Stimulated activated CD8-positive, alpha-beta memory T cell treated with anti-CD3 and anti-CD28 coated beads, Interleukin-7, amount 100 ng/mL, for 4 hours (primary cell): ENCODE measurements at places on chromosomes 7 and 10.

DNA sequence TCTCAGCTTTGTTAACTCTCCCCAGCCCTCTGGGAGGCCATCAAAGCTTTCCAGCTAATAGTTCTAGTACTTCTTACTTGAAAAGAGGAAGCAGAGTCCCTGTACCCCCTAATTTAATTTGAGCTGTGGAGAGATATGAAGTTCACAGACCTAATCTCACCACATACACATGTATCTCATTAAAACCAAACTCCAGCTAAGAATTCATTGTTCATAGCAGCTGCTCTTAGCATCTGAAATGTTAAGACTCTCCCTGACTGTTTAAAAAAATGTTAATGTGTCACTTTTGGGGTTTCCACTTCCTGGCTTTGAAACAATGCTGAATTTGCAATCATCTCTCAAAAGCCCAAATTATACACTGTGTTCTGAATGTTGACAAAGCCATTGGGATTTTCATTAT lies 16.2 kb upstream of the MRC1 start:
- no peak for DNase-seq

DNA sequence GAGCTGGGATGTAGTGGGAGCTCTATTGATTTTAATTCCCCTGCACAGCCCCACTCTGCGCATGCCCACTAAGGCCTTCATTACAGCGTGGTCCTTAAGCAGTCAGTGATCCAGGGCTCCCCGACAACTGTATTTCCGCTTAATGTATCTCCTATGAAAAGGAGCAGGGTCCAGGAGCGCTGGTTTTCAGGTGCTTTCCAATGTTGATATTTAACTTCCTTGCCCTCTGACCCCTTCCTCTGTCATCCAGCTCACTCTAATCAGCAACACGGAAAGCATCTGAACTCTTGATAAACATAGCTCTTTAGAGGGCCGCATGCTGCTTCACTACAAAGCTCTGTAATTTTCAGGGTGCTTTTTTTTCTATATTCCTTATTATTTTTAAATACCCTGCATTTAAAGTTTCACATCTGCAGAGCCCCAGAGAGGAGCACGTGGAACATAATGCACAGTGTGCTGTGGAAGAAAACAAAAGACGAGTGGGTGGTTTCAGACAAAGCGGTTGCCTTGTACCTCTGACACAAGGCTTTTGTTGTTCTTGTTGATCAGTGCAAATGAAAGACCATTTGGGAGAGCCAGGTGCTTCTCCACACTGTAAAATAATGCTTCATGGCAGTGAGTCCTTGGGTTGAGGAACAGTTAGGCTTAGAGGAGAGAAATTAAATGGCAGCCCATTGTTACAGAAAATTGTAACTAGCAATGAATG lies 465.9 kb upstream of the CELF2 start:
- no peak for DNase-seq

DNA sequence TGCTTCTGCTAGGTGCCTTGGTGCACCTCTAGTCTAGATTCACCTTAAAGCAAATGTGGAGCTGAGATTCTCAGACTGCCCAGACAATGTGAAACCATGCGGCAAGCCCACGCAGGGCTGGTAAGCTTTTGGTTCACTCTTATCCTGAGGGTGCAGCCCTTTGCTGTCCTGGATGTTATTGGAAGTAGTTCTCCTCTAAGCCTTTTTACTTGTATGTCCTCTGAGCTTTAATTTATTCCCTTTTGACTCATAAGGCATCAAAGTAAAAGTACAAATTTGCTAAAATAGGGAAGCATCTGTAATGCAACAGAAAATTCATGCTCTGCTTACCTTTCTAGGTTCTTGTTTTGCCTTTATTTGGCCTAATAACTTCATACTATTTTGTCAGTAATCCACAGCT lies 186.8 kb downstream of the MACC1 start:
- DNase-seq: no peak

GRCh38 chr7:140646931-140647647 lies 6.5 kb upstream of the DENND2A start:
- DNase-seq: peak; percentile 6

DNA sequence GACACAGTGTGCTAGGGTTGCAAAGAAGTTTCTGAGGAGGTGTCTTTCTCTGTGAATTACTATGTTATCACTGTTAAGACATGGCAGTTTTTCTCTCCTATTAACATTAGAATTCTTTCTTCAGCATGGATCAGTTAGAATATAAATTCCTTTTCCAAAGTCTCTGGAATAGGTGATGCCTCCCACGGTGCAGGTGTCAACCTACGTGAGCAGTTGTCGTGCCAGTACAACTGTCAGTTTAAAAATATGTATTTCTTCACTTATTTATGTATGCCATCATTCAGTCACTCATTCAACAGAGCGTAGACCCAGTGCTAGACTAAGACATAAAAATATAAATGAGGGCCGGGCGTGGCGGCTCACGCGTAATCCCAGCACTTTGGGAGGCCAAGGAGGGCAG lies 83.5 kb downstream of the TACC2 start:
- no peak for DNase-seq

GRCh38 chr10:81696609-81697388 lies 178.2 kb upstream of the NRG3 start:
- DNase-seq: no peak

GRCh38 chr10:82089327-82089726 lies 214.3 kb downstream of the NRG3 start:
- DNase-seq: no peak

DNA sequence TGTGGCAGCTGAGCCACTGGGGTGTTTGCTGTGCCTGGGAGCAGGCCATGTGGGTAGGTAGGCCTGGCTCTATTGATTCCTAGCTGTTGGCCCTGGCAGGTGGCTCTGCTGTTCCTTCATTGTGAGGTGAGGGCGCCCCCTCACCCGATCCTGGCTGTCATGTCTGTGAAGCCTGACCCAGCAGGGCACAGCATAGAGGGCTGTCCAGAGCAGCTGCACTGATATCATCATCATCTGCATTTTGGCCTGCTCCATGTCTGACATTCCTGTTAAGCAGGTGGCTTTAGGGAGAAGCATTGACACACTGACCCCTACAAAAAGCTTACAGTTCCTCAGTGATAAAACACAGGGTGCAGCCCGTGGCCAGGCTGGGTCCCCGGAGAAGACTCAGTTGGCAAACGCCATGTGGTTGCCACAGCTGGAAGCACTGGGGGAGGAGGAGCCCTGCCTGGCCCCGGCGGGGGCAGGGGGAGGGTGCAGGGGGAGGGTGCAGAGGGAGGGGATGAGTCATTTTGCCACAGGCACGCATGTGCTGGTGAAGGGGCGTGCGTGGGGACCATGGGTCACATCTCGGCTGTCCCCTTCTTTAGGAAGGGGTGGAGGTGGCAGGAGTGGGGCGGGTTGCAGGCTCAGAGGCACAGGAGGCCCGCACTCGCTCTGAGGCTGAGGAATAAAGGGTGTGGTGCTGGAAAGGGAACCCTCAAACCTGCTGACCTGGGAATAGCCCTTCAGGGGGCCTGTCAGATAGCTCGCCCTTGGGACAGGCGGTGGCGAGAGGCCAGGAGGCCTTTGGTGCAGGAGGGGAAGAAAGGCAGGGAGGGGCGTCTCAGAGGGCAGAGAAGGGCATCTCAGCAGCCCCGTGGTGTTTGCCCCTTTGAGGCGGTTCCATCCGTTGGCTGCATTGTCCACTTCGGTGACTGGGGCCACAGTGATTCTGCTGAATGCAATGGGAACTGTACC lies 31.6 kb downstream of the IKZF1 start:
- peak; percentile 87 for DNase-seq

GRCh38 chr10:129505500-129506075 lies 38.5 kb downstream of the MGMT start:
- no peak for DNase-seq

DNA sequence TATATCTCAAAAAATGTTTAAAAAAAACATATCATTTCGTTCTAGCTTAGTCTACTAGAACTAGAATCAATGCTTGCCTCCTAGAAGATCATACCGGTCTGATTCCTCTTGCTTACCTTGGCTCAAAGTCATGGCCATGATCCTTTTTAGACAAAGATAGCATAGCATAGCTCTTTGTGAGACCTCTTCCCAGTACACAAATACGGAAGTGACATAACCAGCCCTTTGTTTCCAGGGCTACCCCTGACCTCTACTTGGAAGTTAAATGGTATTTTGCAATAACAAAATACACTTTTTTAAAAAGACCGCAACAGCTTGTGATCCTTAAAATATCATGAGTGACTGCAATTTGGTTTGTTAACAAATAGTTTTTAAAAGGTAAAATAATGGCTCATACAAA lies 130.7 kb upstream of the NOBOX start:
- DNase-seq: no peak

DNA sequence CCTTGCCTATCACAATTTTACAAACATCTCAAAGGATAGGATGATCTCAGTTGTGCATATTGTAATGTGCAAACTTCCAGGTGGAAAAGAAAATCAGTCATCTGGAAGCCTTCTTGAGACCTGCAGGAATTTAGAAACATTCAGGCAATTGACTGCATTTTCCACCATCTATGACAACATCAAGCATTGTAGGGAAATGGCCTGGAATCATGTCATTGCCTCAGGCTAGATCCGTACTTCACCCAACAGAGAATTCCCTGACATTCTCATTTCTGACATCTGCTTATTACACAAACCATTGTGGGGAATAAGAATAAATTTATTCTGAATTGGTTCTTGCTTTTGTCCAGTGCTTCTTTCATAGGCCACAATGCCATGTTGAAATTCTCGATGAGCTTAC lies 124.9 kb upstream of the NPVF start:
- no peak for DNase-seq

GRCh38 chr10:47294501-47294900 lies 5.5 kb upstream of the GDF10 start:
- no peak for DNase-seq

GRCh38 chr7:30974605-30975255 lies 11.0 kb downstream of the GHRHR start:
- DNase-seq: no peak

DNA sequence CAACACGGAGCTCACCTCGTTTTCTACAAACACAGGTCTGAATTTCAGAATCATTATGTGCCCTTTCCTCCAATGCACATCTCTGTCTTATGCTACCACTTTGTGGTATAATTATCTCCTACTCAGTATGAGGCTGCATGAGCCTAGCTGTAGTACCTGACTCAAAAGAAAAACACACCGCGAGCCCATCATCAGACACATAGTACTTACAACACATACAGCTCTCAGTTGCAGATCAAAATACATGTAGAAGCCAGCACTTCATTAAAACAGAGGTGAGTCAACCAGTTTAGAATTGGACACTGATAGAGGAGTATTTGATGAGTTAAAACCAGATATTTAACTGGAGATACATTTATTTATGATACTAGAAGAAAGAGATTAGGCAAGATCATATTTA lies 1.4 kb upstream of the RTKN2 start:
- DNase-seq: no peak

DNA sequence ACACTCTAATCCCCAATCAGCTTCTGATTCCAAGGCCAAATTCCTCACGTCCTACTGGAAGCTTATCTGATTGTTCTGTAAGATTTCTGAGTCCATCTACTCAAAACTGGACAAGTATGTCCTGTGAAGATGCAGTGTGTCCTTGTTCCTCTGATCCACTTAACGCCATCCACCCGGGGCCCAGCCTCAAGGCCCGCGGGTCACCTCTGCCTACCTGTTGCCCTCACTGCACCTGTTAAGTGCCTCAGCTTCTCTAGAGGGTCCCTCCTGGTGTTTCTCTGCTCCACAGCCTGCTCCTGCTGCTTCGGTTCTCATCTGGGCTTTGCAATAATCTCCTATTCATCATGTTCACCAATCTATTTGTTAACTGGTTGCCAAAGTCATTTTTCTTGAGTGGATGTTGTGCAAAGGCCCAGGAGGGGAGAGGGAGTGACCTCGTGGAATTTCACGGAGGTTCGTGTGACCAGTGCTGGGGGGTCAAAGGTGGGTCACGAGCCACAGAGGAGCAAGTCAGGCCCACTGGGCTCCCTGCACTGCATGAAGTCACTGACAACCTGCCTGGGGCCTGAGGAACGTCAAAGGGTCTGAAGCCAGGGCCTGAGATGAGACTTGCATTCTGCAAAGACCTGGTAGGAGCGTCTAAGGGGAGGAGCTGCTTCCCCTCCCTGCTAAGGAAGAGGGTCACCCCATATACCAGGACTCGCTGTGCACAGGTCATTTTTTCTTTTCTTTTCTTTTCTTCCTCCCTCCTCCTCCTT lies 338.1 kb downstream of the WDR37 start:
- DNase-seq: no peak

GRCh38 chr10:60335708-60336107 lies 54.0 kb downstream of the ANK3 start:
- DNase-seq: no peak

DNA sequence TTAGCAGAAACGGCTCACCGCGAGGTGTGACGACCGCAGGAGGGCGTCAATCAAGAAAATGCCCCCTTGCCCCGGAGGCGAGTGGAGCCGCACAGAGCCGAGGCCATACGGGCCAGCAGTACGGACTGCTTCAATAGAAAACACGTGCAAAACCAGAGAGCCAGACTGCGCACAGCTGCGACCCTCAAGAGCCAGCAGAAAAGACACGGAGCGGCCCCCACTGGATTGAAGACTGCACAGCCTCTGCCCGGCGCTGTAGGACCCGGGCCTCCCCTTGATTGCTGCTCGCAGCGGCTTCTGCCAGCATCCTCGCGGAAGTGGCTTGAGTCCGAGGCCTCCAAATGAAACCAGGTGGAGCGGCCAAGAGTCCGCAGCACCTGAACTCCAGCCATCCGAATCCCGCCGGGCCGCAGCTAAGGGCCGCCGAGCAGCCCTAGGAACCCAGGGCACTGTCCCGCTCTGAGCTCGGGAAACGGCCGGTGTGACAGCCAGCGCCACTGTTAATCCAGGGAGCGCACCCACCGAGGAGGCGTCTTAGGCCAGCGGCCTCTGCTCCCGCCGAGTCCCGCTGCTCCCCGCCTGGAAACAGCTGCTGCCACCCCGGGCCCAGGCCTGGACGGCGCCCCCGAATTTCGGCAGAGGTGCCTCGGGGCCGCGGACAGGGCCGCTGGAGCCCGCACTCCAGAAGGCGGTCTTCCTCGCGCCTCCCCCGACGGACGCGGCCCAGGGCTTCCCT lies 660 bp upstream of the HHEX start:
- DNase-seq: no peak

DNA sequence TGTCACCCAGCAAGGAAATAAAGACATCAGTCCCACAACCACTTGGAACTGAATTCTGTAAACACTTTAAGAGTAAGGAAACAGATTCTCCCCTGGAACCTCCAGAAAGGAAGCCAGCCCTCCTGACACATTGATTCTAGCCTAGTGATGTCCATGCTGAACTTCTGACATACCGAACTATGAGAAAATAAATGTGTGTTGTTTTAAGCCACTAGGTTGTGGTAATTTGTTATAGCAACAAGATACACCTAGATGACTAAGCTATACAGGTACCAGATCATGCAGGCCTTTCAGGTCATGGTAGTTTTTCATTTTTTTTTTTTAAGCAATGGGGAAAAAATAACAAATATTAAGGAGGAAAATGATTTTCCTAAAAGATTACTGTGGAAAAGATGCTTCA lies 37.6 kb upstream of the LRRTM3 start:
- no peak for DNase-seq
